CD14-positive monocyte (primary cell): ENCODE measurements at places on chromosomes 5 and 9. TPM values are rescaled to one million over a fixed set of nuclear protein-coding genes. Genes with fewer than 3 reads are reported as not detected.

Gene COL23A1
- not detected for polyA plus RNA-seq

GRCh38 chr5:174789596-174789995 lies 65.2 kb downstream of the MSX2 start:
- no peaks in the 10 kb centered on the region for H3K4me1 ChIP-seq
- peaks cover 11% of the 10 kb centered on the region for H3K27me3 ChIP-seq
- no peak for DNase-seq
- H3K27ac ChIP-seq: no peak overlapping the region

GRCh38 chr5:176596689-176597416 lies 13.1 kb downstream of the GPRIN1 start:
- no peaks in the 10 kb centered on the region for H3K27me3 ChIP-seq
- H3K36me3 ChIP-seq: no peaks in the 10 kb centered on the region
- no peak overlapping the region for H3K27ac ChIP-seq
- H3K4me3 ChIP-seq: no peak overlapping the region
- peak; percentile 25 for DNase-seq

- H3K27ac ChIP-seq: no peak overlapping the region
- no peaks in the 10 kb centered on the region for H3K36me3 ChIP-seq
- H3K4me3 ChIP-seq: no peak overlapping the region
- H3K27me3 ChIP-seq: peaks cover 92% of the 10 kb centered on the region
These were observed 12.6 kb downstream of the NR2F1 start for GRCh38 chr5:93595420-93596147.

GRCh38 chr5:51194671-51195070 lies 188.6 kb upstream of the ISL1 start:
- no peak overlapping the region for H3K27ac ChIP-seq
- DNase-seq: no peak
- no peaks in the 10 kb centered on the region for H3K4me1 ChIP-seq
- no peak overlapping the region for H3K4me3 ChIP-seq
- no peaks in the 10 kb centered on the region for H3K36me3 ChIP-seq
